Cortex of kidney (tissue), 1 donor: ENCODE measurements at places on chromosomes 3 and 15.

DNA sequence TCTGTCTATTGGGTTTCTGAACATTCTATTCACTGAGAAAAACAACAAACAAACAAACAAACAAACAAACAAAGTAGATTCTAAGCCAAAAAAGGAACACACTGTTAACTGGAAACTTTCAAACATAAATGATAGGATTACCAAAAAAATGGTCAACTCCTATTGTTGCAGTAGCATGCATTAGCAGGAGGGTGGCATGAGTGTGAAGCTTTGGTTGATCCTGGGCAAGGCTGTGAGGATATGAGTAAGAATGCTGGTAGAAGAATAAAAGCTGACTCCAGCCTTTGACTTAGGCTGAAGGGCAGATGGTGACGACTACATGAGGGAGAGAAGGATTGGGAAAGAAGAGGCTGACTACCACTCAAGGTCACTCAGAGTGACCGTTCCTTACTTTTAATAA is 810.3 kb downstream of the VGLL3 start:
- no peak for DNase-seq

- no peak for DNase-seq
Observed at GRCh38 chr15:70535071-70535954, 228.0 kb downstream of the UACA start.

DNA sequence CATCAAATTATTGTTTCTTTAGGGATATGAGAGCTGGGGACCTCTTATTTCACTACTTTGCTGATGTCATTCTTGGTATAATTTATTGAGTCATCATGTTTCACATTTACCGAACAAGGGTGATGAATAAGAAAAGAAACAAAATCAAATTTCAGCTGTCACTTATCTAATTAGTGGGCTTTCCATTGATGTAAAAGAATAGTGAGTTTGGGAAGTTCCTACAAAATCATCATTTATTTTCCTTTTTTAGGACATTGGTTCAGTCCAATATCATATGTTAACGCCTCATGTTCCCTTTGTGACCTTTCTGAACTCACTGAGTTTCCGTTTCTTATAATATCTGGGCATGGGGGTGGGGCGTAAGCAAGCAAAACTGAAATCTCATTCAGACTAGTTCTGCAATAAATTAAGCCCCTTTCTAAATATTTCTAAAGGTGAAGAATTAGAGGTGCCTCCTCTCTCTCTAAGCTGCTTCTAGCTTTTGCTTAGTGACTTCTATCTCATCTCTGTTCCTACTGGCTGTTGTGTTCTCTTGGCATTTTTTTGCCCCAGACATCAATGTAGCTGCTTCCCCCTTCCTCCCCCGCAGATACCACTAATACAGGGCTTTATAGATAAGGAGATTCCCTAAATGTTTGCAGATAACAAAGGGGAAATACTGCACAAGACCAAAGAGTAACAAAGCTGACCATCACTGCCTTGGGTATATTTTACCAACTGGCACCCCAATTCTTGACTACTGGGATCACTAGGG is 238.0 kb upstream of the CTNNB1 start:
- no peak for DNase-seq

- DNase-seq, result no peak
Observed at GRCh38 chr3:152519376-152519775, 250.6 kb downstream of the MBNL1 start.

DNA sequence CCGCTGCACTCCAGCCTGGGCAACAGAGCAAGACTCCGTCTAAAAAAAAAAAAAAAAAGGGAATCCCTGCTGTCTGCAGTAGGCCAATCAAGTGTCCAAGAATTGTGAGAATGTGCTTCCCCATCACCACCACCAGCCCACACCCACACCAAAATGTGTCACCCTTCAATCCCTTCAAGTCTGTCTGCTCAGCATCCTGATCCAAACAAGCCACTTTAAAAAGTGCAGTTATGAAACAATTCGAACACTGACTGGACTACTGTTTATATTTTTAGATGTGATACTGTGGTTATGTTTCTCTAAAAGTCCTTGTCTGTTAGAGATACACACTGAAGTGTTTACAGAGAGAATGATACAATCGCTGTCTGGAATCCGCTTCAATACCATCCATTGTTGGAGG is 78.1 kb upstream of the CGNL1 start:
- DNase-seq, result no peak

GRCh38 chr3:54427941-54428871 is 305.9 kb downstream of the CACNA2D3 start:
- DNase-seq, result no peak

GRCh38 chr3:129585949-129586657 is 20.4 kb downstream of the PLXND1 start:
- no peak for DNase-seq

- no peak for DNase-seq
Observed at GRCh38 chr15:45521596-45522327, 793 bp downstream of the SLC30A4 start.

- no peak for DNase-seq
Observed at GRCh38 chr15:51846463-51847230, 17.2 kb downstream of the TMOD3 start.

GRCh38 chr3:16305111-16305541 is 40.1 kb downstream of the OXNAD1 start:
- DNase-seq, result no peak

- DNase-seq, result no peak
Observed at GRCh38 chr3:155196131-155197021, 97.1 kb downstream of the STRIT1 start.

DNA sequence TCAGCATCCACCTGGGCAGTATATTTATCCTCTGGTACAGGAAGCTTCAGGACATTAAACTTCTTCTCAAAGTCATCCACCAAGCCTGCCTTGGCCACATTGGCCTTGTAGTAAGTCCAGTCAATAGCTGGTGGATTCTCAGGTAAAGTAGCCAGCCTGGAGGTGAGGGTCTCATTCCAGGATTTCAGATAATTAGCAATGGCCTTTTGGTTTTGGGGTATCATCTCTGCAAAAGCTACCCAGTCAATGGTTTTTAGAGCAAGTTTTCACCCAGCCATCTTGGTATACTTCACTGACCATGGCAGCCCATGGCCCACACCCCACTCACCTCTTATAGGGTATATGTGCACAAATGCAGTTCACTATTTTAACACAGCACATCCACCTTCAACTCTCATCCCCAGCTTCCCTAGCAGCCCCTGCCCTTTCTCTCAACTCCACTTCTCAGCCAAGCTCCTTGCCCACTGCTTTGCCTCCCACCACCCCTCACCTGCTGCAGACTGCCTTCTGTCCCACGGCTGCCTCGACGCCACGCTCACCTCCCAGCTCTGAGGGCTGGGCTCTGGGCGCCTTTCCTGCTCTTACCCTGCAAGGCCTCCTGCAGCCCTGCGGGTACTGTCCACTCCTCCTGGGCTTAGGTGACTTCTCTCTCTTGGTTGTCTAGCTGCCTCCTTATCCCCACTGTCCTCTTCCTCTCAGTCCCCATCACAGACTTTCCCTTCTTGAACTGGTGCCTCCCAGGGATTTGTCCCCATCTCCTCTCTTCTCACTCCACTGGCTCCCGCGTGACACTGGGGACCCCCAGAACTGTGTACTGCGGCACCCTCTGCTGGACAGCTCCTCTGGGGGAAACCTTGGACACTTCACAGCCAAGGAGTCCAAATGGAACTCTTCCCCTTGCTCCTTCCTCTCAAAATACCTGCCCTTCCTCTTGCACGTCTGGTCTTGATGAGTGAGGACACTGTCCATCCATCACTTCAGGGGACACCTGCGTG is 1.7 kb upstream of the TGM5 start:
- DNase-seq, result no peak

- DNase-seq, result no peak
Observed at GRCh38 chr3:114092151-114093015, 35.8 kb downstream of the QTRT2 start.

- DNase-seq, result no peak
Observed at GRCh38 chr3:135499426-135499825, 466.1 kb upstream of the PPP2R3A start.

- DNase-seq, result no peak
Observed at GRCh38 chr3:10716964-10717363, 99.1 kb upstream of the SLC6A11 start.

- DNase-seq, result no peak
Observed at GRCh38 chr3:51099794-51100535, 285.1 kb upstream of the MANF start.

GRCh38 chr3:151770956-151771355 is 37.2 kb downstream of the AADACL2 start:
- DNase-seq, result no peak

DNA sequence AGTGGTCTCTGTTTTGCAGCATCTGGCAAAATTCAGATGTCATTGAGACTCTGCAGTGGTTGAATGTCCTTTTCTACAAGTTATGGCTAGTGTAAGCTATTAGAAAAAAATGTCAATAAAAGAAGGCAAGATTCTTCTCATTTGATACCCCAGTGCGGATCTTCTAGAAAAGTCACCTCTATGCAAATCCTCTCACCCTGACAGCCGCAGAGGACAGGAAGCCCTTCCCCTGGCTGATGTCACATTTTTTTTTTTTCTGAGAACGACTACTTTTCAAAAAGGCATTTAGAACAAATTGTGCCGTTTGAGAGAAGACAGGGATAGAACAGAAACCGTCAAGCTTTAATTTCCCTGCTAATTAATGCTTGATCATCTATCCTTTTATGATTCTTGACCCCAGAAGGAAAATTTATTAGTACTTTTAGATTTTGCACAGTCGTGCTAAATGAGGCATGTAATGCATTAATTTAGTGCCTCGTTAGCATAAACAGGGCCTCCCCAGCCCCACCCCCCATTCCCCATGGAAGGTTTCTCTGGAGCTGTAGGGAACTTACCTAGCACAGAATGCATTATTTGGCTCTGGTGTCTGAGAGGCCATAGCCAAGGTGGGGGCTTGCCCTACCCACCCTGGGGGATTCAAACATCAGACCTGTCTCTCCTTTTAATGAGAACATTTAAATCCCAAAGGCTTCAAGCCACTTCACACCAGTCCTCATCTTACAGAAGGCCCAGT is 183.8 kb downstream of the OPA1 start:
- no peak for DNase-seq

- no peak for DNase-seq
Observed at GRCh38 chr3:125431391-125431790, 56.3 kb upstream of the ZNF148 start.

DNA sequence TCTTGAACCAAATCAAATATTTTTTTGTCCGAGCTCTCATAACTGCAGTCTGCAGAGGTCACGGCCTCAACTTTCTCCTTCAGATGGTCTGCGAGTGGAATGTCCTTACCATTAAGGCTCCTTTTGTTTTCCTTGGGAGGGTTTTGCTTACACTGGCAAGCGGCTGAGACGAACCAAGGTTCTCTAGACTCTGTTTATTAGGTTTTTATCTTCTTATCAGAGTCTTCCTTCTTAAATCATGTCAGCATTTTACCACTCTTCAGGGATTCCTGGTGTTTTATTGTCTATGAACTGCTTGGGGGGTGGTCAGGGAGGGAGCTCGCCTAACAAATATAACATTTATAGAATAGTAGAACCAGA is 773.7 kb upstream of the NR2F2 start:
- DNase-seq, result no peak

GRCh38 chr15:77825252-77825542 is 192.5 kb upstream of the LINGO1 start:
- no peak for DNase-seq

DNA sequence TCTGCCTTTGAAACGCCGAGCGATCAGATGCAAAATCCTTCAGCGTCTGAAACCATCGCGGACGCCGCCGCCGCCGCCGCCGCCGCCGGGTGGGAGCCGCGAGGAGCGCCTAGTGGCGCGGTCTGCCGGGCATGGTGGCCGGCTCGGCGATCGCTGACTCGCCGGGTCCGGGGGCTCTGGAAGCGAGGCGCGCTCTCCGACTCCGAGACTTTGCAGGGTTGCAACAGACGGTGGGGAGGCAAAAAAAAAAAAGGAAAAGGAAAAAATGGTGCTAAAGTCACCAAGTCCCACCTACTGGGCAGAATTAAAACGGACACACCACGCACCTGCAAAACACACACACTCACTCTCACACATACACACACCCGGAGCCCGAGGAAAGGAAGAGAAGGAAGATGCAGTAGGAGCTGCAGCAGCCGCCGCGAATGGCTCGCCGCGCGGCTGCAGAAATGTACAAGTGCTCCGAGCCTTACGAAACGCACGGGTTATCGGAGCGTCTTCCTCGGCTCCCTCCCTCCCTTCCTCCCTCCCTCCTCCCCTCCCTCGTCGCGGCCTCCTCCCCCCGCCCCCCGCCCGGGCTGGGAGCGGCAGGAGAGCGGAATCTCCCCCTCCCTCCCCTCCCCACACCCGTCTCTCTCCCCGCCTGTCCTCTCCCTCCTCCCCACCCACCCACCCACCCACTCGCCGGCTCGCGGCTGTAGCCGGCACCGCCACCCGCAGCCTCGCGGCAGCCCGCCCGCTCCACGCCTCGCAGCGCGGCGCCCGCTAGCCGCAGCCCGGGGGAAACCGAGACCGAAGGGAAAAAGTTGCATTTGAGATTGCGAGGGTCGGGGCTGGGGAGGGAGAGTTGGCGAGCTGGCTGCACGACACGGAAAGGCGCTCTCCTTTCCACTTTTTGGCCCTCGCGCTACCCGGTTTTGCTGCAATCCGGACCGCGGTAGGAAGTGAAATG is at the start of gene NTRK3:
Gene NTRK3, minus strand, starts transcription at position 461 of the 952 bp plus-strand sequence. CDS start 586 bp downstream, outside the sequence.
- no peak for DNase-seq

- DNase-seq, result no peak
Observed at GRCh38 chr3:71186801-71187200, 396.7 kb downstream of the FOXP1 start.

DNA sequence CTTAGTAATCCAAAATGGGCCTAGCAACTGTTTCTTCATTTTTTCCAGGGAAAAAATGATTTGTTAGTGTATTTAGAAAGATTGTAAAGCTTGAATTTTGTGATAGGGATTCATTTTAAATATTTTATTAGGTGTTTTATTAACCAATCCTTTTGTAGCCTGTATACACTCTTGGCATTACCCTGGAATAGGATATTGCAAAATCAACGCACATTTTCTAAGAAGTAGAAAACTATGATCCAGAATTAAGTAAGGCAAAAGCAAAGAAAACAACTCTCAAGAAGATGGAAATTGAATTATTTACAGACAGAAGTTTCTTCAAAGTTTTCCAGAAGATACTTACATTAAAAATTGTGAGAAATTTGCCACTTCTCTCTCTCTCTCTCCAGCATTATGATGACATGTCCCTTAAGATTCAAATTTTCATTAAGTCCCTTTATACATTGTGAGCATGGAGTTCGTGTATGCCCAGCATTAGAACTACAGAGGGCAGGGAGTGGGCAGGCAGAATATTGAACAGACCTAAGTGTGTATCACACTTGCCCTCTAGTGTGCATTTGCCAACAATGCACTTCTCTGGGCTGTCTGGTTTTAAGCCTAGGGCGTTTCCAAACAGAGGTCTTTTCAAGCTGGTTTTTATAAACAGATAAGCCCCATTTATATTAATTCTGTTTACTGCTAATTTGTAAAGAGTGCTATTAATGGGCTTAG is 28.5 kb upstream of the CMSS1 start:
- no peak for DNase-seq

GRCh38 chr3:63387568-63387967 is 109.5 kb downstream of the SYNPR start:
- no peak for DNase-seq

- DNase-seq, result no peak
Observed at GRCh38 chr15:83930392-83931212, 276.7 kb downstream of the ADAMTSL3 start.

GRCh38 chr15:68788264-68788624 is 32.5 kb downstream of the ANP32A start:
- no peak for DNase-seq

GRCh38 chr3:194443901-194444300 is 42.9 kb downstream of the ATP13A3 start:
- no peak for DNase-seq
